ENCODE measurements at places on chromosomes 12 and 14.

GRCh38 chr12:131437706-131438492 is 273.0 kb upstream of the SFSWAP start:
- no peak for DNase-seq

GRCh38 chr14:50967790-50968189 is 23.5 kb upstream of the PYGL start:
- no peak for DNase-seq

DNA sequence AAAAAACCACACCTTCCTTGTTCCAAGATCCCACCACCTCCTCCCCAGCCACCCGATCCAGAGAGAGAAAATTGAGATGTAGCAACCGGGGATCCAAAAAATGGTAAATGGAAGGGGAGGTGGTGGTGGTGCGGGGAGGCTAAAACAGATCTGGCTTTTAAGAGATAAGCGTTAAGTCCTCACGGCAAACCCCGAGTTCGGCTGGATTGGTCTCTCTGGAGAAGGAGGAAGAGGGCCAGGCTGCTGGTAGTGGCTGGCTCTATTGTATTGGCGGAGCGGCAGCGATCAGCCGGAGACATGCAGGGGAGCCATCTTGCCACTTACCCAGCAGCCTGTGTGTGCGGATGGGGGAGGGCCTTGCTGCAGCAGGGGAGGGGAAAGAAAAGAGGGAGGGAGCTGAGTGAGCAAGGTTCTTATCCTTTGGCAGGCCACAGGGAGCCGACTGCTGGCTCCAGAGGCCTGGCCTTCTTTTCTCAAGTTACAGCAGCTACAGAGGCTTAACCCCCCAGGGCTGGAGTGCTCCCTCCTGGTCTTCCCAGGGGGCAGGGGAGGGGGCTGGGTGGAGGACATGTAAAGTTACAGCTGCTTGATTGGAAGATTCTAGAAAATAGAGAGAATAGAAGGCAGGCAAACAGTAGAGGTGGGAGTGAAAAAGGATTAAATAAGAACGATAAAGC is 14.1 kb upstream of the CDH24 start:
- DNase-seq: no peak

DNA sequence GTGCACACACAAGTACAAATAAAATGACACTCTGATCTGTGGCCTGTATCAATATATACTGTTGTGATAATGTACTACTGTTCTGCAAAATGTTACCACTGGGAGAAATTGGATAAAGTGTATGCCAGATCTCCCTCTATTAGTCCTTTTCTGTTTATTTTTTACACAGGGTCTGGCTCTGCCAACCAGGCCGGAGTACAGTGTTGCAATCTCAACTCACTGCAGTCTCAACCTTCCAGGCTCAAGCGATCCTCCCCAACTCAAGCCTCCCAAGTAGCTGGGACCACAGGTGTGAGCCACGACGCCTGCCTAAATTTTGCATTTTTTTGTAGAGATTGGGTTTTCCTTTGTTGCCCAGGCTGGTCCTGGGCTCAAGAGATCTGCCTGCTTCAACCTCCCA is 1.9 kb downstream of the NT5DC3 start:
- no peak for DNase-seq

DNA sequence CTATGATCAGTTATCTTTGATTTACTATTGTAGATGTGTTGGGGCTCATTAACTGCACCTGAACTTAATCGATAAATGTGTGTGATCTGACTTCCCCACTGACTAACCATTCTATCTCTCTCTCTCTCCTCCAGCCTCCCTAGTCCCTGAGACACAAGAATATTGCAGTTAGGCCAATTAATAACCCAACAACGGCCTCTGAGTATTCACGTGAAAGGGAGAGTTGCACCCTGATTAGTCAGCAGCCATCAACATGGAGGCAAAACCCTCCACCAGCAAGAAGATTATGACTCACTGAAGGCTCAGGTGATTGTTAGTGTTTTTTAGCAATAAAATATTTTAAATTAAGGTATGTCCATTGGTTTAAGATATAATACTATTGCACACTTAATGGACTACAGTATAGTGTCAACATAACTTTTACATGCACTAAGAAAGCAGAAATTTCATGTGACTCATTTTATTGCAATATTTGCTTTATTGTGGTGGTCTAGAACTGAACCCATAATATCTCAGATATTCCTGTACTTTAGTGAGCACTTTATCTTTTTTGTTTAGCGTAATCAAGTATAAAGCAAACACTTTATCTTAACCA is 77.1 kb upstream of the PTGDR start:
- DNase-seq: no peak

All from cortex of kidney (tissue), 1 donor.